ENCODE measurements at places on chromosomes 1 and 21.
A peak's percentile ranks its signal among the peaks of the same experiment; 100 is the strongest.

DNA sequence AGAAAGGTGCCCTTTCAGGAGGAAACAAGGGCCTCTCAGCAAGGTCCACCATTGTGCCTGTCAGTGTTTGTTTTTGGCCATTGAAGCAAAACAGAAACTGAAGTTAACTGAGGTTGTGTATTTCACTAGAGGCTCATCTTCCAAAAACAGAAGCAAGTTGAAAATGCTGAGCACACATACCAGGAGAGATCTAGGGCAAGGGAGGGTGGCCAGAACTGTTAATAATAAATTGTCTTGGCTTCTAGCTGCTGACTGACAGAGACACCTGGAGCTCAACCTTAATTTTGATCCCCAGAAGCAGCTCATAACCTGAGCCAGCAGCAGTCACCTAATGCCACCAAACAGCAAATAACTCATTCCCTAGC lies 5.2 kb downstream of the AGMAT start:
- no peaks in the 10 kb centered on the region for H3K36me3 ChIP-seq
- H3K4me1 ChIP-seq = no peaks in the 10 kb centered on the region
- no peak overlapping the region for H3K4me3 ChIP-seq
- no peaks in the 10 kb centered on the region for H3K27me3 ChIP-seq
- no peak for DNase-seq

DNA sequence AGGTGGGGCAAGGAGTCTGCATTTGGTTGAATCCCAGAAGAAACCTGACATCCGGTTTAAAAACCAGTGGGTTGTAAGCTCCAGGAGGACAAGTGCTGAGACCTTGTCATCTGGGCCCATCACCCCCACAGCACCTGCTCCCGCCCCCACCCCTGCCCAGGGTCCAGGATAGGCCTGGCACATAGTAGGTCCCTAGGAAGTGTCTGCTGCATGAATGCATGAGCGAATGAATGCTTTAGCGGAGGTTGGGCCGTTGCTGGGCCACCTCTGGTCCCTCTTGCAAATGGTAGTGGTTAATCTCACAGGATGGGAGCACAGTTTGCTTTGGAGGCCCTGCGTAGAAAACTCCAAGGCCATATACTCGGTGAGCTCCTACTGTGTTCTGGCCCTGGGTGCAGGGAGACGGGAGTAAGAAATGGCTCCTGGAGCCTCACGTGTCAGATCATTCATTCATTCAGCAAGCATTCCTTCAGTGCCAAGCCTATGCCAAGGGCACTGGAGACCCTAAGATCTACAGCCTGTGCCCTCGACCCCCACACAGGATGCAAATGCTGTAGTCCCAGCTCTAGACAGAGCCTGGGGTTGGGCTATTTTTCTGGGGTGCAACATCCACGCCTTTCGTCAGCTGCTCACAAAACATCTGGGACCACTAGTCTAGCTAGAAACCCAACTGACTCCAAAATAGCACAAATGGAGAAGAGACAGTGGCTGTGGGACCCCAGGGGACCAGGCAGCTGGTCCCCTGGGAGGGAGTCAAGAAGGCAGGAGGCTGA lies 28.9 kb downstream of the EPHA2 start:
- no peak for DNase-seq
- no peaks in the 10 kb centered on the region for H3K27me3 ChIP-seq
- H3K27ac ChIP-seq = peak overlapping the region; percentile 41

DNA sequence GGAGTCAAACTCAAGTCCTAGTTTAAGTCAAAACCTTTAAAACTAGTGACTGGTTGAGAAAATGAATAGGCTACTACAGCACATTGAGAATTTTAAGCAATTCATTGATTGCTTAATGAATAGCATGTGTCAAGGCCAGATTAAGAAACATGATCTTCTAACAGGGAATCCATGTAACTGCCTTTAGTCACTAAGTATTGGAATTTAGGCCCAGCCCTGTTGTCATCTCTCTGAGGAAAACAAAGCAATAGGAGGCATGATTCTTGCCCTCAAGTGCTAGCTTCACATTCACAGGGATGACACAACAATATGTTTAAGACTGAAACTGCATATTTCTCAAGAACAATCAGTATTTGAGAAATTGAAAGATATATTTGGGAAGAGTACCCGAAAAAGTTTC lies 70.0 kb upstream of the PTGS2 start:
- H3K27me3 ChIP-seq = no peaks in the 10 kb centered on the region
- no peak overlapping the region for H3K27ac ChIP-seq
- no peaks in the 10 kb centered on the region for H3K4me1 ChIP-seq
- no peak overlapping the region for H3K4me3 ChIP-seq
- DNase-seq = no peak
- peaks cover 23% of the 10 kb centered on the region for H3K36me3 ChIP-seq

- no peak overlapping the region for H3K4me3 ChIP-seq
- no peak for DNase-seq
- no peaks in the 10 kb centered on the region for H3K27me3 ChIP-seq
- no peaks in the 10 kb centered on the region for H3K4me1 ChIP-seq
Measured at GRCh38 chr21:44085491-44086321, 21.5 kb upstream of the PWP2 start.

DNA sequence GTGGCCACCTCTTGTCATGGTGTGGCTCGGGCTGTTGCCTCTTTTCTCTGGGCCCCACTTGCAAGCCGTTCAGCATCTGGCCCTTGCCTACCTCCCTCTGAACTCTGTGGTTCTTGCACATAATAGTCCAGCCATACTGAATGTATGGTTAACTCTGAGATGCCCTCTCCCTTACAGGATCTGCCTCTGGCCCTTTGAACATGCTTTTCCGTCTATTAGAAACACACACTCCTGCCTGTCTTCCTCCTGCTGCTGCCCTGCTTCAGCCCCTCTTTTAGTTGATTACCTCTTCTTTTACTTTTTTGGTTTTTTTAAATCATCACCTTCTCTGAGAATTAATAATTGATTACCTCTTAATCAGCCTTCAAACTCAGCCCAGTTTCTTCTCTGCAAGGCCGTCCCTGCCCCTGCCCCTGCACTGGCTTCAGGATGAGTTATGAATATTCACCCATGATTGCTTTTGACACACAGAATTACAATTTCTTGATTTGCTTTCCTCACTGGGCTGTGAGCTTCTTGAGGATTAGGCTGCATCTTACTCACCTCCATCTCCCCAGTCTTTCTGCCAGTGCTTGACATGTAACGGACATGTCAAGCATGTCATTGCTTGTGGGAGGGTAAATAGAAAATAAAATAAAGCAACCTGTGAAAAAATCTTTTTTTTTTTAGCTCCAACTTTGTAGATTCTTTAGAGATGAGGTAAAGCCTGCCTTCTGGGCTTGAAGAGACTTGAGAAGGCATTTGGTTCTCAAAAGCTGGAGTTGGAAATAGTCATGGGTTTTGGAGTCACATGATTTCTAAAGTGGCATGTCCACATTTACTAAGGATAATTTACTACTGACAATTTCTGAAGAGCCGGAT lies 158.3 kb downstream of the PLXNA2 start:
- no peaks in the 10 kb centered on the region for H3K27me3 ChIP-seq
- H3K36me3 ChIP-seq = no peaks in the 10 kb centered on the region
- no peak overlapping the region for H3K4me3 ChIP-seq
- no peak overlapping the region for H3K27ac ChIP-seq

- DNase-seq = peak; percentile 79
- H3K27me3 ChIP-seq = peaks cover 17% of the 10 kb centered on the region
- peak overlapping the region; percentile 72 for H3K4me3 ChIP-seq
- peak overlapping the region; percentile 53 for H3K27ac ChIP-seq
- H3K4me1 ChIP-seq = peaks cover 39% of the 10 kb centered on the region
- H3K36me3 ChIP-seq = no peaks in the 10 kb centered on the region
Measured at GRCh38 chr1:210250998-210251679, 18.5 kb downstream of the SERTAD4 start.

- no peak for DNase-seq
- peaks cover 16% of the 10 kb centered on the region for H3K4me1 ChIP-seq
- H3K27me3 ChIP-seq = no peaks in the 10 kb centered on the region
- no peak overlapping the region for H3K27ac ChIP-seq
Measured at GRCh38 chr1:163195728-163196448, 6.8 kb downstream of the RGS5 start.

- no peaks in the 10 kb centered on the region for H3K27me3 ChIP-seq
- H3K27ac ChIP-seq = no peak overlapping the region
- H3K4me3 ChIP-seq = no peak overlapping the region
- no peak for DNase-seq
- H3K36me3 ChIP-seq = no peaks in the 10 kb centered on the region
Measured at GRCh38 chr1:43305461-43305860, 4.7 kb downstream of the TIE1 start.

DNA sequence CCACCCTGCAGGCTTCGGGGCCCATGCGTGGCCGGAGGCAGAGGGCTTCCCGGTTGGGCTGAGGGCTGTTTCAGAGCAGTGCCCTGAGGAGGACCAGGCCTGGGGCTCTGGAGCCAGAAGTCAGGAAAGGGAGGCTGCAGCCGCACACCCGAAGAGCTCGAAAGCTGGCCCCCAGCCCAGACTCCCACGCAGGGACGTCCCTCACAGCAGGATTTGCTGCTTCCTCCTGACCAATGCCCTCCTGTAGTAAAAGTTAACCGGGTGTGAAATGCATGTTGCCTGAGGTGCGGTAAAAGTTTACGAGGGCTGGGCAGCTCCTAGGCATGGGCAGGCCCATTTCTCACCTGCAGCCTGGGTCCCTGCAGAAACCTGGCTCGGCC lies 101.5 kb upstream of the ARHGEF16 start:
- DNase-seq = no peak
- peak overlapping the region; percentile 66 for H3K4me3 ChIP-seq
- no peaks in the 10 kb centered on the region for H3K36me3 ChIP-seq
- H3K27ac ChIP-seq = no peak overlapping the region
- H3K4me1 ChIP-seq = peaks cover 21% of the 10 kb centered on the region
- no peaks in the 10 kb centered on the region for H3K27me3 ChIP-seq

- peak overlapping the region; percentile 96 for H3K27ac ChIP-seq
- peaks cover 39% of the 10 kb centered on the region for H3K27me3 ChIP-seq
- H3K4me1 ChIP-seq = peaks cover 60% of the 10 kb centered on the region
- H3K4me3 ChIP-seq = no peak overlapping the region
- H3K36me3 ChIP-seq = no peaks in the 10 kb centered on the region
Measured at GRCh38 chr1:201504799-201505502, 2.0 kb downstream of the CSRP1 start.

DNA sequence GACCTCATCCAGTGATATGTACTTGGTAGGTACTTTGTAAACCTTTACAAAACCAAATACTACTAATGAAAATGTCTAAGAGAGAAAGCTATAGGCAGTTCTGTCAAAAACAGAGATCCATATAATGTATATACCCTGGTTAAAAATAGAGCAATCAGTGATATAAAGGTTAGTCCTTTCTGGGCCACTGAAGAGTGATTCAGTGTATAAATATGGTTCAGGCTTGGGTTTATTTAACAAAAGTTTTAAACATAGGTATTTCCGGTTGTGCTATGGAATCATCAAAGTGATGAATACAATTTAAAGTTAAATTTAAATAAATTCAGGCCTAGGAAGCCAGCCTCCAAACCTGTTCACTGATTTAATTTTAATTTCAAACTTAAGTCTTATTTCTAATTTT lies 108.4 kb upstream of the DMRTA2 start:
- DNase-seq = no peak
- H3K4me1 ChIP-seq = peaks cover 22% of the 10 kb centered on the region
- H3K27ac ChIP-seq = peak overlapping the region; percentile 36
- no peak overlapping the region for H3K4me3 ChIP-seq

DNA sequence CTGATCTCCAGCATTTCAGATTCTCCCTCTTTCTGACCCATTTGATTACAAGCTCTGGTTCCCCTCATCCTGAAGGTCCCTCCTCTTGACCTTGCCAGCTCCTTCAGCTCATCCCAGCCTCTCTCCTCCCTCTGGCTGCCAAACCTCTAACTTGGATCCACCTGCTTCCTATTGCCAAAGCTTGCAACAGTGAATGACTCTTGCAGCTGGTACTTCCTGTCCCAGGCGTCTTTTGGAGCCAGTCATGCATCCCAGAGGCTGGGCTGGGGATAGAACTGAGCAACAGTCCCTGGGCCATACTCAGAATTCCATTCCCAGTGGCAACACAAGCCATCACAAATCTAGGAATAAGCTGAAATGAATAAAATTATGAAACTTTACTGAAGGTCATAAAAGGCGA lies 27.7 kb upstream of the SPOCD1 start:
- no peak for DNase-seq
- no peaks in the 10 kb centered on the region for H3K4me1 ChIP-seq
- no peaks in the 10 kb centered on the region for H3K27me3 ChIP-seq
- no peak overlapping the region for H3K4me3 ChIP-seq
- no peaks in the 10 kb centered on the region for H3K36me3 ChIP-seq

GRCh38 chr1:211833174-211833820 lies 2.7 kb upstream of the LPGAT1 start:
- no peak overlapping the region for H3K27ac ChIP-seq
- no peak overlapping the region for H3K4me3 ChIP-seq
- no peak for DNase-seq
- no peaks in the 10 kb centered on the region for H3K36me3 ChIP-seq
- H3K27me3 ChIP-seq = peaks cover 18% of the 10 kb centered on the region

- H3K4me1 ChIP-seq = peaks cover 9% of the 10 kb centered on the region
- no peaks in the 10 kb centered on the region for H3K36me3 ChIP-seq
- H3K27ac ChIP-seq = no peak overlapping the region
- H3K4me3 ChIP-seq = no peak overlapping the region
- H3K27me3 ChIP-seq = no peaks in the 10 kb centered on the region
Measured at GRCh38 chr1:167533851-167534300, 15.5 kb upstream of the CD247 start.

DNA sequence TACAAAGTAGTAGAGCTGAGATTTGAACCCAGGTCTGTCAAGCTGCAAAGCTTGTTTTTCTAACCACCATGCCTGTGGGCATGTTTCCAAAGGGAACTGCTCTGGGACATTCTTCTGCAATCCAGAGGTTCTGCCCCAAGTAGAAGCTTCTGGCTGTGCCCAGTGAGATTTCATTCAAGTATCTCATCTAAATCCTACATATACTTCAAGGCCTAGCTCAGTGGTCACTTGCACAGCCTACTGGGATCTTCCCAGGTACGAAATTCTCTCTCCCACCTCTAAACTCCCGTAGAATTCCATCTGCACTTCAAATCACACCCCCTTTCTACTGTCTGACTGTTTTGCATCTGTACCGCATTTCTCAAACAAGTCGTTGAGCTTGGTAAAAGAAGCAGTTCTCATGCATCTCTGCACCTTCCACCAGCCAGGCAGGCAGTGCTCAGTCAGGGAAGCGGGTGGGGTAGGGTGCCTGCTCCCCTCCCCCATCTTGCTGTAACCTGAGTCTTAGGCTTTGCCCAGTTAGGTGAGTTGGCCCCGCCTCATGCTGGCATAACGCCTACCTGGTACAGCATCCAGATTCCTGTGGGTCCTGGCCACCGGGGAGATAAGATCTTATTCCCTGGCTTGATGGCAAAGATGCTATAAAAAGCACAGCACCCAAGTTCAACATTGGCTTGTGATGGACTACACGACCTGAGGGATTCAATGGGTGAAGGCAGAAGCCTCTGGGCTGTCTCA lies 13.5 kb downstream of the SLC9A1 start:
- peaks cover 73% of the 10 kb centered on the region for H3K4me1 ChIP-seq
- no peaks in the 10 kb centered on the region for H3K27me3 ChIP-seq
- 0 out of 2 replicates have a peak, but pooled peaks cover 3% of the 10 kb centered on the region for H3K36me3 ChIP-seq
- H3K4me3 ChIP-seq = 0 out of 2 replicates have a peak overlapping the region, but pooled peaks have one; percentile 4
- peak; percentile 41 for DNase-seq

- peak overlapping the region; percentile 99 for H3K27ac ChIP-seq
- H3K36me3 ChIP-seq = peaks cover 45% of the 10 kb centered on the region
- H3K27me3 ChIP-seq = no peaks in the 10 kb centered on the region
- DNase-seq = no peak
Measured at GRCh38 chr1:149927056-149927562, 494 bp downstream of the SF3B4 start.
